ENCODE measurements at places on chromosomes 3 and 15.
A peak's percentile ranks its signal among the peaks of the same experiment; 100 is the strongest.

DNA sequence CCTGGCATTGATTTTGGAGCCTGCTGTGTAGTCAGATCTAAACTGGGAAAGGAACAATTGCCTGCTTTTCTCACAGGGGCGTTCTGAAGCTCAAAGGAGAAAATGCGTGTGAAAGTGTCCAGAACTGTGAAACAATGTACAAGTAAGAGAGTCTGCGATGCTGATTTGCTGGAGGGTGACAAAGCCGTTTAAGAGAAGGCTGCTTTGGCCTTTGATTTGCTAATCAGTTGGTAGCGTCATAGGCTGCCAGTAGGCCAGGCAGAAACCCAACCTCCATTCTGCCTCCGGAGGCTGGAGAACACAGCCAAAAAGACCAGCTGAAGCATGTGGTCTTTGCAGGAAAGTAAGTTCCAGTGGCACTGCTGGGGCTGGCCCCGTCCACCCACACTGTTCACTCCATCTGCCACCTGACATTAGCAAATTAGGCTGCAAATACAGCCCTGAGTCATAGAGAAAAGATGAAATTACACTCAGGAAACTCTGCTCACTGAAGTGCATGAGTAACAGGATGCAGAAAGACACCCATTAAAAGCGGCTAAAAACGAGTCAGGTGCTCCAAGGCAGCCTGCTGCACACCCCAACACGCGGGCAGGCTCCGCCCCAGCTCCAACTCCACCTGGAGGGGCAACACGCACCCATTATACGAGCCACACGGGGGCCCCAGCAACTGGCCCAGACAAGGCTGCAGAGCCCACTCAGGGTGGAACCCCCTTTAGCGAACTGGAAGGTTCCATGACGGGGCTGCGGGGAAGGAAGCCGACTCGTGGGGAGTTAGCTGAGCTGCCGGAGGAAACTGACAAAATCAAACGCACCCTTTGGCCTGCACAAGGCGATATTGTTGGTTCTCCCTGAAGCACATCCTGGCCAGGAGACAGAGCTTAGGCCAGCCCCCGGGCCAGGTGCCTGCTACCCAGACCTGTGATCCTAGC, 31.6 kb downstream of the ZDHHC19 start:
- DNase-seq, result peak; percentile 76

DNA sequence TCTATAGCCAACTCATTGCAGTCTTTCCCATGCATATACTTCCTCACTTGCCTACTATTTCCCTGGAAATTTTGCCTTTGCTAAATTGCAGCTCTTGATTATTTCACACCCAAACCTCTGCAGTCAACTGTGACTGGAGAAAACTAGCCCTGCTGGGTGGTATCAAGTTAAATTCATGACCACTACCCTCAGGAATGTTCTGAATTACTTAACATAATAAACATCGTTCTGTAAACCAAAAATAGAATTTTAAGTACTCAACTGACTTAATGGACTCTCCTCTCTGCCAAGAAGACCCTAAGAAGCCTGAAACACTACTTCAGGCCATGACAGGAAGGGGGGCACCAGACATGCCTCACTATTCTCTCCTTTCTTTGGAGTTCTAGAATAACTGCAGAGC, 1278.0 kb upstream of the GBE1 start:
- DNase-seq, result no peak

DNA sequence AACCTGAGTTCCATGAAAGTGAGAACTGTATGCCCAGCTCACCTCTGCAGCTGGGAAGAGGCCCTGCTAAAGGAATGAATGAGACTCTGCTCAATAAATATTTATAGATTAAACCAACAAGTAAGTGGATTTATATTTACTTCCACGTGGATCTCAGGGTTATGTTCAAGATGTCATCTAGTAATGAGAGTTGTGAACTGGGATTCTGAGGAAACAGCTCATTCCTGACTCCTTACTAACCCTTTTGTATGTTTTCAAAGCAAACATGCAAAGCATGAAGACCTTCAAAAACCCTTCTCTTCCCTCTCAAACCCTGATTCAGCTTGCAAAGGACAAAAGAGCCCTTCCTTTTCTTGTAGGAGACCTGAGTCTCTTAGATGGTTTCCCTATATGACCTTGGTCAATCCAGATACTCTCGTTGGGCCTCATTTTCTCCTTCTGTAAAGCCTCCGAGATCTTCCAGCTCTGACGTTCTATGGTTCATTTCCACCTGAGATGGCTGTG, 53.4 kb downstream of the LSM3 start:
- DNase-seq, result no peak

GRCh38 chr3:74214286-74214685, 400.2 kb downstream of the CNTN3 start:
- no peak for DNase-seq

DNA sequence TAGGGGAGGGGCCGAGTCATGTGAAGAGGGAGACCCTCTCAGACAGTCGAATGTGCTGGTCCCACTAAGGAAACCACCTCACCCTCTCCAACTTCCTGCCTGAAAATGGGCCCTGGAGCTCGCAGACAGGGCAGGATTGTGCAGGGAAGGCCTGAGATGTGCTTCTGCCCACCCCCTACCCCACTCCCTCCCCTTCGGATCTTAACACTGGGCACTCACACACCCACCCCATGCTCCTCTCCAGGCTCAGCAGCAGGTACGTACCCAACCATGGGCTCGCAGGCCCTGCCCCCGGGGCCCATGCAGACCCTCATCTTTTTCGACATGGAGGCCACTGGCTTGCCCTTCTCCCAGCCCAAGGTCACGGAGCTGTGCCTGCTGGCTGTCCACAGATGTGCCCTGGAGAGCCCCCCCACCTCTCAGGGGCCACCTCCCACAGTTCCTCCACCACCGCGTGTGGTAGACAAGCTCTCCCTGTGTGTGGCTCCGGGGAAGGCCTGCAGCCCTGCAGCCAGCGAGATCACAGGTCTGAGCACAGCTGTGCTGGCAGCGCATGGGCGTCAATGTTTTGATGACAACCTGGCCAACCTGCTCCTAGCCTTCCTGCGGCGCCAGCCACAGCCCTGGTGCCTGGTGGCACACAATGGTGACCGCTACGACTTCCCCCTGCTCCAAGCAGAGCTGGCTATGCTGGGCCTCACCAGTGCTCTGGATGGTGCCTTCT, 20.0 kb downstream of the ATRIP start:
- DNase-seq, result no peak

DNA sequence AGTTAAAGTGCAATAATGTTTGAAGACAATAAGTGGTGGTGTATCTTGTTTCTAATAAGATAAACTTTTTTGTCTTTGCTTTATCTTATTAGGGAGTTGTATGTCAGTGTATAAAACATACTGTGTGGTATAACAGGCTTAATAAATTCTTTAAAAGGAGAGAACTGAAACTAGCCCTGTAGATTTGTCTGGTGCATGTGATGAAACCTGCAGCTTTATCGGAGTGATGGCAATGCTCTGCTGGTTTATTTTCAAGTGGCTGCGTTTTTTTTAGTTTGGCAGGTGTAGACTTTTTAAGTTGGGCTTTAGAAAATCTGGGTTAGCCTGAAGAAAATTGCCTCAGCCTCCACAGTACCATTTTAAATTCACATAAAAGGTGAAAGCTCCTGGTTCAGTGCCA, 2.7 kb downstream of the RPL15 start:
- DNase-seq, result no peak

DNA sequence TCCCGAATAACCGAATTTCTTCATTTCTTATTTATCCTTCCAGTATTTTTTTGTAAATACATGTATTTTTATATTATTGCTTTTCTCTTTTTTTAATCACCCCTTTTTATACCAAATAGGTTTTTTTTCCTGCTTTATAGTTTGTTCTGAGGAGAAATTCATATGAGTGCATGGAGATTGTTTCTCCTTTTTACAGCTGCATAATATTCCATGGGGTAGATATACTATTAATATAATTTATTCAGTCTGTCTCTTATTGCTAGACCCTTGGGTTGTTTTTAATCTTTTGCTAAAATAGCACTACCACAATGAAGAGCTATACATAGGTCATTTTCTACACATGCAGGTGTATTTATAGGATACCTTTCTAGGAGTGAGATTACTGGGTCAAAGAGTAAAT, 3.5 kb upstream of the TMEM87A start:
- DNase-seq, result no peak

DNA sequence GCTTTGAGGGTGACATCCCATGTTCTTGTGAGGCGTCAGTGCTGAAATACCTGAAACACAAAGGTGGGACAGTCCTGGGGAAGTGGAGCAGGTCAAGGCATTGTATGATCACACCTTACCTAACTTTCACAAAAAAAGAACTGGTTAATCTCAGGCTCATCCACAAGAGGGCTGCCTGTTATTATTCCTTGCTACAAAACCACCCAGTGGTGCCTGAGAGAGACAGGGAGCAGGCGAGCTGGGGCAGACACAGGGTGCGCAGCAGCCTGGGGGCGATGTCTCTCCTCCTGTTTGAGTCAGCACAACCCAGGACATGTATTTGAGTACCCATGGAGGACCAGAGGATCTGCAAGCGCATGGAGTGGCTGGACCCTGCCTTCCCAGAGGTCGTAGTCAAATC, 316.8 kb upstream of the ATP10A start:
- no peak for DNase-seq

- DNase-seq, result no peak
Measured at GRCh38 chr3:184581331-184581855, 19.8 kb downstream of the EPHB3 start.

GRCh38 chr3:39754549-39754948, 54.9 kb upstream of the MYRIP start:
- DNase-seq, result no peak

DNA sequence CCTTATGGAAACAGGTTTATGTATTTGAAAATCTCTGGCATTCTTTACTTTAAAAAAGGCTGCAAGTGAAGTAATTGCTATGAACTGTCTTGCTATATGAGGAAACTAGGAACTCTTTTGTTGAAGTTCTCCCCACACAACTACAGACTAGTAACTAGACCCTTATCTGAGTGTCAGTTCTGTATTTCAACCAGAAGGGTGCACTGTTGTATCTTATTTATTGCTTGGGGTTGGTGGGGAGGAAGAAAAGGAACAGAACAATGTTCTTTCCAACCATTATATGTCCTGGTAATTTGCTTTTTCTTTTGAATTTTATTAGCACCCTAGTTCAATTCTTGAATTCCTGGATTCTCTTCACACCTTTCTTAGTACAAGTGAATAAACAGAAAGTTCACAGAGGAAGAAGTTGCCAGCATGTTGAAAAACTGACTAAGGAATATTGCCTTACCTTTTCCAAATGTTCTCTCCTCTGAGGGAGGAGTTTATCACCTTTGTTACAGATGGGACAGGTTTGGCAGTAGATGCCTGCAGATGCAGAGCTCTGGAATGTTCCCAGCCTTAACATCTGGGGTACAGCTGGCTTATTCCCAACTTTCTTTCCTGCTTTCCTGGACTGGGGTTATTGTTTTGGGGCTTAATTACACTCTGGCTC, 162.4 kb upstream of the CFAP20DC start:
- DNase-seq, result no peak

GRCh38 chr3:25021816-25022215, 406.2 kb upstream of the RARB start:
- DNase-seq, result no peak

DNA sequence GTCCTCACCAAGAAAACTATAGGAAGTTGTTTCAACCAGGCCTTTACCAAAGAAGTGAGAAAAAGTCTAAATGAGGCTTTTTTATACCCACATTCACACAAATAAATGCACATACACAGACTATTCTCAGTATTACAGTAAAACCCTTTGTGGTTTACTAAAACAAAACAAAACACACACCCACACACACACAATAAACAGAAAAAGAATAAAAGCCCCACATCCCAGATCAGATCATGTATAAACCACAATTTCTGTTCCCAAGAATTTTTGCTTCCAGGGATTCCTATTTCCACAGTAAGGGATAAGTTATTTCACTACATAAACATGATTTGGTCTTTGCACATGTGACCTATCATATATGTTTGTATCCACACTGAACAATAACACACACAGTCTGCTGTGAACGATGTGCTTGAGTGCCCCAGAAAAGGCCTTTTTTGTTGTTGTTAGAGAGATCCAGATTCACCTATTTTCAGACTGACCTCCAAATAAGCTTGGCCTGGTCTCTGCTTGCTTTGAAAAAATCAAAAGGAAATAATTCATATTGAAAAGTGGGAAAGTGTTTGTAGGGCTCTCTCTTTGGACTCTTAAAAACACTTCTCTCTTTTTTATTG, 283.4 kb upstream of the ATP11B start:
- DNase-seq, result no peak

GRCh38 chr15:91268510-91268909, 168.5 kb downstream of the SV2B start:
- no peak for DNase-seq

- DNase-seq, result no peak
Measured at GRCh38 chr15:39924437-39924836, 4.4 kb upstream of the GPR176 start.

DNA sequence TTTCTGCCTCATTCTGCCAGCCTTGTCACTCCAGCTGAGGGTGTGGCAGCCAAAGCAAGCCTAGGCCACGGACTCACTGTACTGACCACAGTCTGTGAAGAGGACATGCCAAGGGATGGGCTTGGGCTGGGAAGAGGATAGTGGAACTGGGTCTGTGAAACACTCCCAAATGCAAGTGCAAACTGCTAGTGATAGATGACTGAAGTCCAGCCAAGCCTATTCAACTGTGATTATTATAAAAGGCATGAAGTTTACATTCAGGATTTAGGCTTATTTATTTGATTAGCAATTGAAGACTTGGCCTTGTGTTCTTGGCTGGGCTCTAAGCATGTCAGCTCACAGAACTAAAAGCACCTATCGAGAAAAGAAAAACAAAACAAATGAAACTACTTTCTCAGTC, 84.9 kb upstream of the UBE2E1 start:
- no peak for DNase-seq

Measured in stimulated activated CD4-positive, alpha-beta T cell treated with anti-CD3 and anti-CD28 coated beads, Interleukin-15, amount 100 ng/mL, for 48 hours (primary cell).